Umbilical cord (tissue), 2 donors: ENCODE measurements at places on chromosomes 6 and 20.
A peak's percentile ranks its signal among the peaks of the same experiment; 100 is the strongest.

DNA sequence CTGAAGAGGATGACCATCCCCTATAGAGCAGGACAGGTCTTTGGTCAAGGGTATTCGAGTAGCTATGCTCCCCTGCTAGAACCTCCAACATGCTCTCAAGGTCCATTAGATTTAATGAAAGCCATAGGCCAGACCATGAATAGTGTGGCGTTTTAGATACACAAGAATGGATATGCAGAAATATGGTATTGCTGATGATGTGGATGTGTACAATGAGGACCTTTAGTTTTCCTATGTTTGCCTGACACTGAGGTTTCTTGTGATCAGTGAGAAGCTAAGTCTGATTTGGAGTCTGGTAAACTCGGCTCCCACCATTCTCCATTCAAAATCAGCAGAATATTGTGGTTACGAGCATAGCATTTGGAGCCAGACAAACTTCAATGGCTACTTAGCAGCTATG is 125.6 kb downstream of the TSHZ2 start:
- DNase-seq, result no peak

GRCh38 chr6:169344750-169345065 is 91.1 kb upstream of the THBS2 start:
- no peak for DNase-seq

DNA sequence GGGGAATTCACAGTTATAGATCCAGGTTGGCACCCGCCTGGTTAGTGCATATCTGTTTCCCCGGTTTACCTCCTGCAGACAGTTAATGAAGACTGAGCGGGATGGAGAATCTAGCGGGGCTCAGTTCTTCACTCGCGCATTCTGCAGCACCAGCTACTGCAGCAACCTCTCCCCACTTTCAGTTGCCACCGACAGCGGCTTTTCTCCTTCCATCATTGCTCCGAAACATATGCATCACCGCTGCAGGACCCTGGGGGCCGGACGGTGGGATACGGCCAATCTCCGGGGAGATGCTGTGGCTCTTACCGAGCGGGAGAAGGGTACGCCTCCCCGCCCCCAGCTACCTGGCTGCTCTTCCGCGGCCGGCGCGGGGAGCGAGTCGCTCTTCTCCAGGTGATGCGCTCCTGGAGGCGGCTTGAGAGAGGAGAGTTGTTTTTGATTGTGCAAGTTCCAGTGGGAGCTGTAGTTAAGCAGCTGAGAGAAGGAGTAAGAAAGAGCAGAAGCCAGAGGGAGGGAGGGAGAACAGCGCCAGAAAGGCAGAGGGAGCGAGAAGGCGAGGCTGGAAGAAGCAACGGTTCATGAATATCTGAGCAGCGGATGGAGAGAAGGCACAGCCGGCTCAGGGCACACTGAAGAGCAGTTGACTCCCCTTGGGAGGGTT is at the start of gene SGK1:
Gene SGK1, minus strand, starts transcription at position 642 of the 661 bp plus-strand sequence. CDS start 652 bp downstream, outside the sequence.
- DNase-seq, result peak; percentile 70

GRCh38 chr6:26330859-26331217 is 34.2 kb upstream of the BTN3A2 start:
- DNase-seq, result no peak

DNA sequence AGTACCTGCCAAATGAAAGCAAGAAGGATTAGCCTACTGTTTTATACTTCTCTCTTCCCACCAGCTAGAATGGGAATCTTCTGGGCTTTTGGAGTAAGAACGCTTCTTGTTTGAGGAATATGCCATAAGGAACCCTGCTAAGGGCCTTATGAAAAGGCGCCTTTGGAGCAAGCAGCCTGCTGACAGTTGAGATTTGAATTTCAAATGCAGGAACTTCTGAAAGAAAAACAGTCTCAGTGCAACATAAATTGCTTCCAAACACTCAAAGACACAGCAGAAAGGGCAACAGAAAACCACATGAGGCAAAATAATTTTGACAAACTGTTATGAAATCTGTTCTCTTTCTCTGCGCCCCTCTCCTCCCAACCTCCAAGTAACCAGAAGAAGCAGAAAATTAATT is 149.4 kb upstream of the B3GAT2 start:
- DNase-seq, result no peak
